ENCODE measurements at places on chromosomes 11 and 22.

- no peak for DNase-seq
These were observed 27.4 kb upstream of the PANX2 start for GRCh38 chr22:50143096-50143495.

- no peak for DNase-seq
These were observed 5.6 kb upstream of the KCTD17 start for GRCh38 chr22:37045958-37046357.

DNA sequence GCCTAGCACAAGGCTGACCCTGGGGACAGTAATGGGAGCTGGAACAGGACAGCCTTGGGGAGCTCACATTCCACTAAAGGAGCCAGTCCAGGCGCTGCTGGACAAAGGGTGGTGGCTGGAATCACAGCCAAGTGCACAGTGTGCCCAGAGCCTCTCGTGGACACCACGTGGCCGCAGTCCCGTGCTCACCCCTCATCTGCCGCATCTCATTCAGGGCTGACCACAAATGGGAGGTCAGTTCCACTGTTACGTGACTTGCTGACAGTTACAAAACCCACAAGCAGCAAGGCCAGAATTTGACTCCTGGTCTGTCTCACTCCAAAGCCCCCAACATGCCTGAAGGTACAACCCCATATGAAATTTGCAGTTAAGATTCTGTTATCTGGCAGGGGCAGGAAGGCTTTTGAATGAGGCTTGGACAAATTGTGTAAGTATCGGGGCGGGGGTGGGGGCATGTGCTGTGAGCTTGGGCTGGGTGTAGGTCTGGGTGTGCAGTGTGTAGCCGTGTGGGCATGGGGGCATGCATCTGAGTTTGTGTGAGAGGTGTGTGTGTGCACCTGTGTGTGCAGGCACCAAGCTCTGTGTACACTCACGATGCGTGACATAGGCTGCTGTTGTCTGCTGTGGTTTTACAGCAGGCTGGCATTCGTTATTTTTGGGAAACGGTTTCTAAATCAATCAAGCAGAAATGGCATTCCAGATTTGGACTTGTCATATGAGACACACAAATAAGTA is 301.7 kb downstream of the BRD1 start:
- DNase-seq, result no peak

DNA sequence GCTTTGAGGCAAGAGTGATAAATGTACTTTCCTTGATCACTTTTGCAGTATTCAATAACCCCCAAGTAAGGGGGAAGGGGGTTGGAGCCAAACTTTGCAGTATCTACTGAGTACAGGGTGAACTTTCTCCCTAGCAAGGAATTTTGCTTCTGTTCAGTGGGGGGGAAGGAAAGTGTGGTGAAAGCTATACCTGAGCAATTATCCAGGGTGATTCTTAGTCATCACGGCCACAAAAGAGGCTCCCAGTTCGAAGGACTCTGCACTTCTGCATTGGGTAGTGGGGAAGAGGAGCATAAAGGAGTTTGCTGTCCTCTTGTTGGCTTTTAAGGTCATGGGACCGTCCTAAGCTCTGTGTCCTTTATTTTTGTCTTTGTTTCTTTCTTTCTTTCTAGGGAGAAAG is 346.5 kb upstream of the SYN3 start:
- DNase-seq, result no peak

DNA sequence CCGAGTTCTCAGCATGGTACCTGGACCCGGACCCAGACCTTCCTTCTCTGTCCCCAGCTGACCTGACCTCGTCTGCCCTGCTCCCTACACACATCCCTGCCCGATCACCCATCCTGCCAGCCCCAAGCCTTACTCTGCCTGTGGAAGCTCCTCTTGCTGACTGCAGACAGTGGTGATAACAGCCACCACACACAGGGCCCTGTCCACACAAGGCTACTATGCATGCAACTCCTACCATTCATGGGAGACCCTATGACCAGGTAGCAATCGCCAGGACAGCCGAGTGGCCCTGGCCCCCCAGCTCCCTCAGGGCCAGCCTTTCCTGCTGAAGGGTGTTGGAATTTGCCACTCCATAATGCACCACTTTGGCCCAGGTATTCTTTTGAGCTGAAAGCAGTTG is 233.6 kb downstream of the BRD1 start:
- DNase-seq, result no peak

GRCh38 chr11:128694618-128695481 is 978 bp downstream of the FLI1 start:
- no peak for DNase-seq

GRCh38 chr11:61193596-61193995 is 9.7 kb upstream of the PGA3 start:
- DNase-seq, result no peak

DNA sequence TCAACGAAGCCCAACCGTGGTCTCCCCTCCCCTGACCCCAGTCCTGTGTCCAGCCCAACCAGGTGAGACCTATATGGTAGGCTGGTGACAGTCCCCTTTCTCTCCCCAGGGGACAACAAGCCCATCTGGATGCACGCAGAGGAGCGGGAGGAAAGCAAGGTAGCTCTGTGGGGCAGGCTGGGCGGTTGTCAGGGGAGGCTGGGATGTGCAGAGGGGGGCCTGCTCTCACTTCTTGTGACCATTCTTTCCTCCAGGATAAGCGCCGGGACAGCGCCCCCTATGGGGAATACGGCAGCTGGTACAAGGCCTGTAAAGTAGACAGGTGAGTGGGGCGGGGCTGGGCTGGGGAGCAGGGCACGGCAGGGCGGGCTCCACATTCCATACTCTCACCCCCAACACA is 3.5 kb upstream of the RAB1B start:
- DNase-seq, result no peak

All from non-pigmented ciliary epithelial cell (primary cell).